K562 (cell line): ENCODE measurements at places on chromosomes 6 and 20.

- DNase-seq, result no peak
These were observed 229.6 kb downstream of the LY86 start for GRCh38 chr6:6818078-6818639.

DNA sequence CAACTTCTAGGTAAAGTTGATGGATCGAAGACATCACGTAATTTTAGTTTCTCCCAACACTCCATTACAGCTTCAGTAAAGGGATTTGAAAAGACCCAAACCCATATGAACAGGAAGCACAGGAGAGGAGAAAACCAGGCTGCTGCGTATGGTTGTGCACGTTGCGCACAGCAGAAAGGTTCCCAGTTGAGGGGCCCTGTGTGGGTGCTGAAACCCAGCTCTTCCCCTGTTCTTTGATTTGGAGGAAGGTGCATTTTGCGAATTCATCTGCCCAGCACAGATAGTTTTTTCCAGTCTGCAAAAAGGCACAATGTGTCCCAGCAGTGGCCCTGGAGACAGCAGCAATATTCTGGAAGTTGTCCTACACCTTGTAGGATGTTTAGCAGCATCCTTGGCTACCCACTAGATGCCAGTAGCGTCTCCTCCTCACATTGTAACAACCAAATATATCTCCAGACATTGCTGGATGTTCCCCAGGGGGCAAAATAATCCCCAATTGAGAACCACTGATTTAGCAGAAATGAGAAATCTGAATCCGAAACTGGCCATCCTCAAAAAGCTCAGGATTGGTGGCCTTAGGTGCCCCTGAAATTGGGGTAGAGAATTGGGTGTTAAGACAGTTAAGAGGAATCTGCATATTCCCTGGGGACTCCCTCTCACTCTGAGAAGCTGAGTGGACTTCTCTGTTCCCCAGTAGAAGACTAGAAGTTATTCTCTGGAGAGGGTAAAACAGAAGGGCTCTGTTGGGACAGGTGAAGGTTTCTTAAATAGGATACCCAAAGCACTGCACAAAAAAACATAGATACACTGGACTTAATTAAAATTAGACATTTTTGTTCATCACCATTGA, 12.2 kb downstream of the SUN5 start:
- no peak for DNase-seq

- DNase-seq, result no peak
These were observed 16.6 kb upstream of the ZNF831 start for GRCh38 chr20:59146780-59147565.

DNA sequence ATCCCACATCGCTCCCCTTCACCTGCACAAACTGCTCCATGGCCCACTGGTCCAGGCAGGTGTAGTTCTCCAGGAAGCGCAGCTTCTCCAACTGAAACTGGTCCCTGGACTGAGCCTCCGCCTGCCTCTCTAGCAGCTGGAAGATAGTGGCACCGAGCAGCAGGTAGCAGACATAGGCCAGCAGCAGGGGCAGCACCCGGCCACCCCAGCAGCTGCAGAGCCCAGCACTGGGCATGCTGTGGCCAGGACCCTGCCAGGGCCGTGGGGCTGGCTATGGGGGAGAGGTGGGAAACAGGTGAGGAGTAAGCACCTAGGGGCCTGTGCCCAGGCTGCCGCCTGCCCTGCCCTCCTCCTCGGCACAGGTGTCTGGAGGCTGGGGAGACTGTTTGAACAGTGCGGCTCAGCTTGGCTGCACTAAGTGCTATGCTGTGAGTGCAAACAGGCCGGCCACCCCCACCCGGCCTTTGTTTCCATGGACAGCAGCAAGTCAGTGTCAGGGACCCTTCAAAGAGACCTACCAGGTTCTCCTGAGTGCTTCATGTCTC, at the start of gene KCNK16:
Gene KCNK16 (minus strand): TSS at position 397 of the 545 bp plus-strand sequence. CDS start 162 bp downstream, at position 235.
- no peak for DNase-seq

DNA sequence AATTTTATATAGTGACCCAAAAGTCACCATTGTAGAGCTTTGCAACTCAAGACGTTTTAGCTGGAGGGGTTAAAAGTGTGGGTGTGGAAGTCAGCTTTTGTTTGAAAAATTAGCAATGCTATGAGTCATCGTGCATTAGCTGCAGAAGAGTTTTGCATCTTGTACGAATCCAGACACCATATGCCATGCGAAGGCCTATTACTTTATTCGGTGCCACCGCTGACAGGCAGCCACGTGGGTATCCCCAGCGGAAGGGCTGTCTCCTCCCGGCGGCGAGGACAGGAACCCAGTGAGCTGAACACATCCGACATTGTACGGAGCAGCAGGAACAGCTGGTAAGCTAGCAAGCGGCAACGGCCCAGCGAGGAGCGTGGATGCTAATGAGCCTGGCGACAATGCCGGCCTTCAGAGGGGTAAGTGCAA, 84.4 kb downstream of the INSM1 start:
- no peak for DNase-seq

- DNase-seq, result no peak
These were observed 42.7 kb downstream of the IRAK1BP1 start for GRCh38 chr6:78910010-78910409.

- no peak for DNase-seq
These were observed 24.2 kb downstream of the LHFPL5 start for GRCh38 chr6:35829306-35829705.

DNA sequence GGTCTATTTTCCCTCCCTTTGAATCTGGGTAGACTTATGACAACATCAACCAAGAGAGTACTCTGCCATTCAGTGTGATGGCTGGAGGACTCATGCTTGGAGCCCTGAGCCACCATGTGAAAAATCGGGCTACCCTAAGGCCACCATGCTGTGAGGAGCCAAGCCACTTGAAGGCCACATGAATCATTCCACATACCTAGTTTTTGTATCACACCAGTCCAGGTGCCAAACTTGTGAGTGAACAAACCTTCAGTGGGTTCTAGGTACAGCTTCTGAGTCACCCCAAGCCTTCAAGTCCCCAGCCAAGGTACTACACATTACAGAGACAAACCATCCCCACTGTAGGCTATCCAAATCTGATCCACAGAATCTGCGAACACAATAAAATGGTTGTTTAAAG, 37.4 kb upstream of the E2F3 start:
- no peak for DNase-seq

DNA sequence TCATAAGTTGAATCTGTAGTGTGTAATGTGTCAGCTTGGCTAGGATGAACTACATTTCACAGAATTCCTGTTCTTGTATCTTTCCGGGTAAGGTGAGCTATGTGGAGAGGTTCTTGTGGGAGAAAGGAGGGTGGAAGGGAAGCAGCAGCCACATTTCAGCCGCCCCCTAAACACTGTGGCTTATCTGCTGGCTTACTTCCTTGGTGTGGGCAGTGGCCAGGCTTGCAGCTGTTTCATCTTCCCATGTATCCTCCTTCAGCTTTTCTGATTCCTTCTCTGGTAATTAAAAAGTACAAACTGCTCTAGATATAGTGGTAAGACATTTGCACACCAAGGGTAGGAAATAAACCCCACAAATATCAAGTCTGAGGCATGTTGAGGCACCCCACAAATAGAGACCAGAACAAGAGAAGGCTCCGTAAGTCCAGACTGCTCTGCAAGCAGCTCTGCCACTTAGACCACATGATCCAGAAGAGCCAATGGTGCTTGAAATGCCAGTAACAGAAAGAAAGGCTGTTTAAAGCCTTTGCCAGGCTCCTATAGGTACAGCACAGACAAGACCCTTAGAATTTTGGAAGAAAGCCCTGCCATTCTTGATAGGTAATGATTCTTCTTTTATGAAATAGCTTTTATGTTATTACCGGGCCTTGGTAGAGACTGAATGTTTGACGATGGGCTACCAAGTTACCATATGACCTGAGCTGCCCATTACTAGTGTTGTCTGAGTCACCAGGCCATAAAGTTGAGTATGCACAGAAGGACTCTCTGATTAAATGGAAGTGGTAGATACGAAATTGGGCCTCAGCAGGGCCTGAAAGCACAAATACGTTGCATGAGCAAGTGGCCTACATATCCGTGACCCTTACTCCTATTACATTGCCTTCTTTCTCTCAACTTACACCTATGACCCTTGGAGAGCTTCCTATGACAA, 215.0 kb upstream of the SGK1 start:
- DNase-seq, result no peak

DNA sequence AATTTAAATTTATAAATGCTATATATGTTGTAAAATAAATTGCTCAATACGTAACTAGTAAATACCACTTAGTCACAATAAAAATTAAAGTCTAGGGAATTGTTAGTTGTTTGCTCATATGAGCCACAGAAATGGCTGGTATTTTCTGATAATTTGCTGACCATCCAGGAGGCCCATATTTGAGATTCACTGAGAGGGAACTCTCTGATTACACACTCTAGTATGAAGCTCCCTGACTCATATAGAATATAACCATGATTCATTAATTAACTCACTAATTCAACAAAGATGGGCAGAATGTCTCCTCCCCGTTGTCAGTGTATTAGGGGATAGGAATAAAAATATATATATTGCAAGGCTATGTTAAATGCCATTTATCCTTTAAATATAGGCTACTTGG, 46.6 kb upstream of the TMEM30A start:
- DNase-seq, result no peak

- no peak for DNase-seq
These were observed 78.5 kb upstream of the ZFP64 start for GRCh38 chr20:52270001-52270606.

DNA sequence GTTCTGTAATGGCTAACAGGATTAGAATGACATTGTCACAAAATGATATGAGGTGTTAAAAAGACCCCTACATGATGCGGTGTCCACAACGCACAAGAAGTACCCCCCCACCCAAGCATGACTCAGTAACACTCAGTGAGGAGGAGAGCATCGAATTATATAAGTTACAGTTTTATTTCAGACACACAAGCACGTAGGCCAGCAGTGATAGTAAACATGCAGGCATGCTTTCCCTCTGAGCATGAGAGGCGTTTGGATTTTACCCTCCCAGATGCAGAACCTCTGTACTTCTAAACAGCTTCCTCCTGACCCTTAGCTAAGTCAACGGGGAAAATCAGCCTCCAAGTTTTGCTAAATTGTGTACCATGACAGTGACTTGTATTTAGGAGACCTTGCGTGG, 23.9 kb downstream of the GNAS start:
- no peak for DNase-seq

DNA sequence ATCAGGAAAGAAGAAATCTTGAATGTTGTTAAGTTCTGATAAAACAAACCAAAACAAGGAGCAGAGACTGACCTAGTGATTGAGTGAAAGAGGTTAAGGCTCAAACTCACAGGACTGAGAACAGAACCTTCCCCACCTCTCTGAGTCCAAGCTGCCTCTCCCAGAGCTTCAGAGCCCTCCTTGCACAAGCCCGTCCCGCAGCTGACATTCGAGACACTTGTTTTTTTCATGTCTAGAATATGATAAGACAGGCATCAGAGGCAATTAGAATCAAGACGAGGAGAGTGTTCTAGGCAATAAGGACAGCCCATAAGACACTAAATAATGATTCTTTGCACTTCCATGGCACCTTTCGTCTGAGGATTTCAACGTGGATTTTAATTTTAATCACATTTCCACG, 140.6 kb downstream of the PXDC1 start:
- DNase-seq, result no peak

- DNase-seq, result no peak
These were observed 150.9 kb upstream of the MLIP start for GRCh38 chr6:53960311-53960710.

DNA sequence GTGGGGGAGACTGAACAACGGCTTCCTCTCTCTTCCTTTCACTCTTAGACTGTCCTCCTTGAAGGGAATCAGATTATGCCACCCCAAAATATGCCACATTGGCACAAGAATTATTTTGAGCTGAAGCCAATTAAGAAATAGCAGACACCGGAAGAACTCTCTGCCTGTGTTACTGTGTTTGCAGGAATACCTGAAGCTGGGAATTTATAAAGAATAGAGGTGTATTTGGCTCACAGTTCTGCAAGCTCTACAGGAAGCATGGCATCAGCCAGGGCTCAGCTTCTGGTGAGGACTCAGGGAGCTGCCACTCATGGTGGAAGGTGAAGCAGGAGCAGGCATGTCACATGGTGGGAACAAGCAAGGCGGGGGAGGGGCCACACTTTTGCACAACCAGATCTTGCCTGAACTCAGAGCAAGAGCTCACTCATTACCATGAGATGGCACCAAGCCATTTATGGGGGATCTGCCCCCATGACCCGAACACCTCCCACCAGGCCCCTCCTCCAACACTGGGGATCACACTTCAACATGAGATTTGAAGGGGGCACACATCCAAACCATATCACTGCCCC, 46.0 kb downstream of the PCNA start:
- no peak for DNase-seq

DNA sequence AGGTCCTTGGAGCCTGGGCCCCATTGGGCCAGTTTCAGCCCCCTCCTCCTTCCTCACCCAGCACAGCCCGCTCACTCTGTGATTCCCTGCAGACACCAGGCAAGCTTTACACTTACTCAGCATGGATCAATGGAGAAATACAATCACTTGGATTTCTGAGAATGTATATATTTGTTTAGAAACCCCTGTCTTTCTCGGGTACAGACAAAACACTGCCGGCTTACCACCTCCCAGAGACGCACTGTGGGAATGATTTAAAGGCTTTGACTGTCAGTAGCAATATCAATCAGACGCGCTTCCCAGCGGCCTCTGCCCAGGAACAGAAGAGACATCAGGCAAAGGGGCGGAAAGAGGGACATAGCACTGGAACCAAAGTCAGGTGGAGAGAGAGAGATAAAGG, 186.5 kb downstream of the MAFB start:
- no peak for DNase-seq
